Activated T-helper 2 cell treated with anti-CD3 and anti-CD28 coated beads, Interferon-gamma antibody, Interleukin-2, Interleukin-4, amounts not matched to agents 10 μg/mL and 5 μg/mL and 100 μg/mL, durations not matched to agents 14 hours and 24 hours and 36 hours (primary cell): ENCODE measurements at places on chromosomes 7 and 10. TPM values are rescaled to one million over a fixed set of nuclear protein-coding genes. Genes with fewer than 3 reads are reported as not detected.

LOXL4 gene
- not detected in 2 replicates for total RNA-seq

GRM8 gene
- total RNA-seq, result not detected in 2 replicates

MYPN gene
- total RNA-seq, result not detected in 2 replicates

GRCh38 chr7:88357781-88358525, 51.3 kb upstream of the STEAP4 start:
- no peak overlapping the region for H3K4me3 ChIP-seq
- H3K36me3 ChIP-seq, result no peaks in the 10 kb centered on the region
- H3K27ac ChIP-seq, result no peak overlapping the region
- peaks cover 12% of the 10 kb centered on the region for H3K27me3 ChIP-seq
